ENCODE measurements at places on chromosomes 2 and 18.

GRCh38 chr18:23127090-23127489 lies 8.2 kb upstream of the CABLES1 start:
- DNase-seq = no peak

GRCh38 chr2:10759151-10759714 lies 37.8 kb downstream of the ATP6V1C2 start:
- DNase-seq = no peak

DNA sequence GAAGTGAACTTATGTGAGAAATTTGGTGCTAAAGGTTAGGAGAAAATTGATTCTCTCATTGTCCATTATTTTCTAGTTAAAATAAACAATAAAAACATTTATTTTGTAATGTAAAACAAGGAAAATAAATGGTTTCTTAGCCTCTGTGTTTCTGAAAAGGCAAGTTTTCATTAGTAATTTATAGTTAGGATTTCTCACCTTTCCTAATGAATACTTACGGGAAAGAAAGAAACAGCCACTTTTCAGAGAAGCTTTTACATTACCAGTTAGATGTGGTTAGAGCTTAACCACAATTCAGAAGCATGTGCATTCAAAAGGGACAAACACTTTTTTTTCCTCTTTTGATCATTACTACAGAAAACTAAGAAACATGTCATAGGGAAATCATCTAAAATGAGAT lies 18.8 kb downstream of the NEMP2 start:
- DNase-seq = no peak

GRCh38 chr2:205780645-205781044 lies 98.3 kb downstream of the NRP2 start:
- no peak for DNase-seq

DNA sequence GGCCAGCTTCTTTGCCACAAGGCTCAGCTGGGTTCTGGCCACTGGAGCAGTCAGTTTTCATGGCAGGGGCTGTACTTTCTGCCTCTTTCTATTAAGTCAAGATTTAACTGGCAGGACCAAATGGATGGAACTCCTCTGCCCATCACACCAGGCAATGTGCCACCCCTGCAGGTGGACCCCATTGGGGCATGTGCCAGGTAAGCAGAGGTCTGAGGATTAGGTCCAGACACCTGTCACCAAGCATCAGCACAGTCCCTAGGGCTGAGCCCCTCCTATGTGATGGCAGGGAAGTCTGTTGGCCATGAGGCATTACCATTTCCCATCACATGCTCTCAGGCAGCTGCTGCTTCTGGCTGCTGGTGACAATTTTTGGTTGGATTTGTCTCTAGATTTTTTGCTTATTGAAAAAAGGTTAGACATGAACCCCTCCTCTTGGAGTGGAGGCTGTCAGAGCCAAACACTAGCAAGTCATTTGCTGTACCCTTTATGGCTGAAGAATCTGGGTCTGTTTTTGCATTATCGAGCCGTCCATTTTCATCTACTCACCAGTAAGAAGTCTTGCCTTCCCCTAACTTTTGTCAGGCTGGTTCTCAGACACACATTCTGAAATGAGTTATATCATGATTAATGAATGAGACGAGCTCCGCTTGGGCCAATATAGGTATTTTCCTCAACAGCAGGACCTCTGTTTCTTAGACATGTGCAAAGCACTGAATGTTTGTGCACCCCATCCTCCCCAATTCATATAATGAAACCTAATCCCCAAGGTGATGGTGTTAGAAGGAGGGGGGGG lies 328.0 kb downstream of the TSN start:
- no peak for DNase-seq

- no peak for DNase-seq
Observed at GRCh38 chr2:216319771-216320170, 52.5 kb downstream of the MARCHF4 start.

DNA sequence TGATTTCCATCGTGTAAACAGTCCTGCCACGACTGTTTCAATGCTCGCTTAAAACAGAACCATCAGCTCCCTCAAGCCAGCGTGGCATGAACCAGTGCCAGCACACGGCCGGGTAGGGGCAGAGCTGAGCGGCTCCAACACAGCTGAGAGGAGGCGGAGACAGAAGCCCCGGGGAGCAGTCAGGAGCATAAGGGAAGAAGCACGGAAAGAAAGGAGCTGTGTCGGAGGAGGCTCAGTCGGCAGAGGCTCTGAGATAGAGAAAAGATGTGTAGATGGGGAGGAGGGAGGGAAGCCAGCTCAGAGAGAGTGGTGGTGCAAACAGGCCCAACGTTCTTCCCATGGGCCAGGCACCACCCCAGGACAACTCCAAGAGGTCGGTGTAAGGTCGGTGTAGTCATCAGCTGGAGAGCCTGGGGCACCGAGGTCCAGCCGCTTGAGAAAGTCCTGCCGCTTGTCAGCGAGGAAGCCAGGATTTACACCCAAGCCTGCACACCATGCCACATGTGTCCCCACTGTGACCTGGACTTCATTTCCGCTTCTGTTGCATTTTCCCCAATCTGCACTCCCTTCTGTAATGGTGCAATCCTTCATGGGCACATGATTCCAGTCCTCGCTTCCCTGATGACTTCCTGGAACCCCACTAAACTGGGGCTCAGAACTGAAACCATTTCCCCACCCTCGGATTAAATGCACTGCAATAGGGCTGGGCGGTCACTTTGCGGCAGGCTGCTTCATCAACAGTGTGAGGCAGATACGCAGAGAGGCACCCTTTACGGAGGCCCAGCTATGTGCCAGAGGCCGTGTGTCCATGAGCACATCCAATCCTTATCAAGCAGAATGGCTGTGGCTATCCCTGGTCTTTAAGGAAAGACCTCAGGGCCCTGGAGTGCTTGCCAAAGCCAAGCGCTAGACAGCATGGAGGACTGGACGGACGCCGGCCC lies 43.5 kb downstream of the CYP27C1 start:
- DNase-seq = no peak

GRCh38 chr2:239916205-239917124 lies 108.7 kb downstream of the NDUFA10 start:
- DNase-seq = no peak

DNA sequence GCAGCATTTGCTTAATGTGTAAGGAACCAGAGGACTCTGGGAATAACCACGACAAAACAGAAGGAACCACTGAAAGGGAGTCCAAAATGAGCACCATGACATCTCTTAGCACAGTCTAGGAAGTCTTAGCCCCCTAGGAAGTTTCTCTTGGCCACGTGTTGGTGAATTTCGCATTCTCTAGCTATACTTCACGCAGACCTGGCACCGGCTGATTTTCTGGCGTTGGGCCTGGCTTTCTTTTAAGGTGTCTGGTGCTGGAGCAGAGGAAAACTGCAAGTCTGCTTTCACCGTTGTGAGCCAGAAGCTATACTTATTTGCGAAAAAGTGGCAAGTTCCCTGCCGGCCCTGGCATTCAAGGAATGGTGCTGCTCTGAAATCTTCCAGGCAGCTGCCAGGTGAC lies 156.9 kb downstream of the COL4A4 start:
- DNase-seq = no peak

- DNase-seq = no peak
Observed at GRCh38 chr2:71992036-71992435, 155.6 kb downstream of the CYP26B1 start.

DNA sequence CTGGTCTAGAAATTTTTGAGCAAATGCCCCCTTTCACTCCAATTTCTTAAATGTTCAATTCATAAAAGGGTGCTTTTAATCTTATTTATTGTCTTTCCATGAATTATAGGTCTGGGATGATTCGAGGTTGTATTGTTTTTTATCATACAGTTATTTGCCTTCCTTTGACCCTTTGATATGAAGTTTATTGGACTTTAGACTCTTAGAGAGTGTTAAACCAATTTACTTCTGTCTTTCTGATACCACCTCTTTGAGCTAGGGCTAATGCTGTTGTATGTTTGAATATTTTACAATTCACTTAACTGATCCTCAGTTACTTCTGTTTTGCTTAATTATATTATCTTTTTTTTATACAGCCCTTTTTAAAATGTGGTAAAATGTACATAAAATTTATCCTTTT lies 89.6 kb upstream of the CYP20A1 start:
- DNase-seq = no peak

- no peak for DNase-seq
Observed at GRCh38 chr2:241300000-241300399, 15.5 kb downstream of the HDLBP start.

- no peak for DNase-seq
Observed at GRCh38 chr2:235570256-235570655, 76.4 kb downstream of the AGAP1 start.

DNA sequence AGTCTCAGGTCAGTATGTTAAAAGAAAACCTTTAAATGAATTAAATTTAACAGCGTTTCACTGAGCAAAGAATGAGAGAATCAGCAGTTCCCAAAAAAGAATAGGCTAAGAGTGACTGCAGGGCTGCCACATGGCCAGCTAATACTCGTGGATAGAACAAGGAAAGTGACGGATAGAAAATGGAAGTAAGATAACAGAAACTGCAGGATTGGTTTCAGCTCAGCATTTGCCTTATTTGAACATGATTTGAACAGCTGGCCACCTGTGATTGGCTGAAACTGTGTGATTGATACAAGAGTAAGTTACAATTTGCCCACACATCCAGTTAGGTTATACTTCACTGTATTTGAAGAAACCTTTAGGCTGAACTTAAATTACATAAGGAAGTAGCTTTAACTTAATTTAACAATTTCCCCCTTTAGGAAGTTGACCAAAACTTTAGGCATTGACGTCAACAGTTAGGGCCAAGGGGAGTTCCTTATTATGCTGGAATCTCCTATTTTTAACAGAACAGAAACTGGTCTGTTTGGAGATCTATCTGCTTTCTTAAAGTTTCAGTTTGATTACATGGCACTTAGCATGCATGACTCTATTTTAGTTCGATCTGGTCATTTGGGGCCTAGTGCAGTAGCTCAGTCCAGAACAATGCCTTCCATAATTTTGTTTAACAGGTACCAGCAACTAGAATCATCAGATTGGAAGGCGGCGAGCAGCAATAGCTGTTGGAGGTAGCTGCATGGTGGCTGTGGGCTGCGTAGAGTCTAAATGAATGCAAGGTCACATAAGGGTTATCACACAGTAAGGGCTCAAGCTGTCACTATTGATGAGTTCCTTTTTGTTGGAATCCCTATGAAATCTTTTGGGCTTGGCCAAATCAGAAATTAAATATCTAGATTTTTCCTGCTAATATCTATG lies 143.4 kb downstream of the TRIM43 start:
- no peak for DNase-seq

DNA sequence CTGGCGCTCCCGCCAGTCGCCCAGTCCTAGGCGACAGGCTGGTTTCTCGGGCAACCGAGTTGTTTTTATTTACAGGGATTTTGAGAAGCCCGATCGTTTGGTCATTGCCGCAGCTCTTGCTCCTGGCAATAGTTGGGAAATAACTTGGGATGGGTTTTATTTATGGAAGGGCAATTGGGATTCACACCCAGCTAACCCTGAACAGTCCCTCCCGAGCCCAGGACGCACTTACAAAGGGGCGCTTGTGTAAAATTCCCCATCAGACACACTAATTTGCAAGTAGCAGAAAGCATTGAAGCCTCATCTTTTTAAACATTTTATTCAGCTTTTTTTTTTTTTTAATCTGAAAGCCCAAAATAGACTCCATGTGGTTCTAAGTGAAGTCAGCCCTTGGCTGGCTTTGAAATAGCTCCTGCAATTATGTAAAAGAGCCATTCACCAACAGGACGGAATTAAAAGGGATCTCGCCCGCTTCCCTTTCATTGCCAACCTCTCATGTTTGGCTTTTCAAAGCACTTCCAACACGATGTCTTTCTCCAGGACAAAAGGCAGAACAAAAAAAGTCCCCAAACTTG lies 3.6 kb upstream of the GBX2 start:
- no peak for DNase-seq

DNA sequence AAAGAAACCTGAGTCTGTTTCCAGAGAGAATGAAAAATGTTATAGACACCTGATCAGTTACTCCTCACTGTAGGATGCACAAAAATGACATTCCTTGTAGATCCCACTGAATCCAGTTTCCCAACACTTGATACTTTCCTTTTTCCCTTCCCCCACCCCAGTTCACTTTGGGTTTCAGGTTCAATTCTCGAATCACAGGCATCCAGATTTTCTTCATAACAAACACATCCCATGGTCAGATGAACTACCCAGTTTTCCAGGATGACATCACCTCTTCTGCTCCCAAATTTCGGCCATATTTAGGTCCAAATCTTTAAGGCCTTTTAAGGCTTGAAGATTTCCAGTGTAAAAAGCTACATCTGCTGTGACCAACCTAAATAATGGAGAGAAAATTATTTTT lies 51.5 kb downstream of the UGP2 start:
- DNase-seq = no peak

- DNase-seq = no peak
Observed at GRCh38 chr18:45106331-45106774, 425.7 kb downstream of the SETBP1 start.

DNA sequence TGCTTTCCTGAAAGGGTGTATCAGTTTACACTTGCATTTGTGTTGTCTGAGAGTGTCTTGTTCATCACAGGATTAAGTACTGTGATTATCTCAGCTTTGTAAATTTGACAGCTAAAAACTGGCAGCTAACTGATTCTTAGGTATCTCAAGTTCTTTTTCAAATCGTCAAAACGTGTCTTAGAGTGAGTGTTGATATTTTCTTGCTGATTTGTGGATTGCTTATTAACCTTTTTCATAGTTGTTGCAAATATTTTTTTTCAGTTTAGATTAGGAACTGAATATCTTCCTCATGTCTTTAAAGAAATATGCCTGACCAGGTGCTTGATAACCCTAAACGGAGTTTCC lies 41.9 kb downstream of the LRRFIP1 start:
- no peak for DNase-seq

GRCh38 chr2:44839771-44840502 lies 101.6 kb upstream of the SIX3 start:
- DNase-seq = no peak

- no peak for DNase-seq
Observed at GRCh38 chr18:64444819-64445218, 295.9 kb upstream of the LINC00305 start.

GRCh38 chr2:164706522-164706921 lies 85.2 kb upstream of the GRB14 start:
- DNase-seq = no peak

- DNase-seq = no peak
Observed at GRCh38 chr2:11618708-11619062, 51.3 kb downstream of the NTSR2 start.

- peak; percentile 83 for DNase-seq
Observed at GRCh38 chr2:64063924-64064331, 44.7 kb upstream of the VPS54 start.

DNA sequence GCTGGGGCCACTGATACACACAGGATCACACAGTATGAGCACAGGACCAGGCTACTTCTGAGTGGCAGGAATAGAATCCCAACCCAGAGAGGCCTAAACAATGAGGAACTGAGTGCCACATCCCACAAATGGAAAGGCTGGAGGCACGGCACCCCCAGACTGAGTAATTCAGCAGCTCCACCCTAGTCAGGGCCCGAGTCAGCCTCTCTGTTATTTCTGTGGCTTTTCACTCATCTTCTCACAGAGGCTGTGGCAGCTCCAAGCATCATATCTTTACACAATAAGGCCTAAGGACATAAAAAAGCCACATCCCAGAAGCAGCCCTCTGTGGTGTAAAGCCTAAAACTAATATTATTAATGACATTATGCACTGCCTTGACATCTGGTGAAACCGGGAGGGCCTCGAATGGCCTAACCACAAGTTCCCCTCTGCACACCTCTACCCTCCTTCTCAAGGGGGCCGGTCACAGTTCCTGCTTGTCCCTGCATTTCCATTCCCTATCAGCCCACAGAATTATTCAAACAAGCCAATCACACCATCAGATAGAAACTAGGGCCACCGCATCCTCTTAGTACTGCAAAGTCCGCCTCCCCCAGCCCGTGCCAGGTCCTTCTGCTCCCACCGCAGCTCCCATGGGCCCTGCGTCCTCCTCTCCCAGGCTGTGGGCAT lies 12.5 kb upstream of the MAL start:
- DNase-seq = no peak
